ENCODE measurements at places on chromosomes 7 and 10. TPM values are rescaled to one million over a fixed set of nuclear protein-coding genes. Genes with fewer than 3 reads are reported as not detected.

Gene ZPBP
- not detected for total RNA-seq

Gene TCF7L2
- total RNA-seq = 6.5 TPM

Gene LIPF
- 0.27 TPM for total RNA-seq

Gene CRHR2
- total RNA-seq = 0.27 TPM

Gene CC2D2B
- 2.5 TPM for total RNA-seq

Gene ZNRF2
- total RNA-seq = 33.3 TPM

Gene SLC26A3
- 0.54 TPM for total RNA-seq

Gene PDCD11
- 22.3 TPM for total RNA-seq

Gene WDR86
- 33.8 TPM for total RNA-seq

Gene LRRC4
- total RNA-seq = 21.4 TPM

Gene OR2A1
- total RNA-seq = not detected

Gene FGF8
- 1.2 TPM for total RNA-seq

Gene PNLIPRP1
- not detected for total RNA-seq

Gene SLC18A3
- 3.4 TPM for total RNA-seq

Gene PNLIPRP2
- total RNA-seq = not detected

Gene GCK
- total RNA-seq = 7.7 TPM

Gene SEMA3C
- 33.2 TPM for total RNA-seq

Gene CISD1
- total RNA-seq = 19.1 TPM

Gene RBP4
- 2.5 TPM for total RNA-seq

Gene GIMAP4
- total RNA-seq = 6.4 TPM

Gene ZNF92
- 29.6 TPM for total RNA-seq

Gene AZGP1
- total RNA-seq = 0.27 TPM

Gene EN2
- total RNA-seq = 11.9 TPM

Gene UBN2
- 31.9 TPM for total RNA-seq

Gene COL13A1
- total RNA-seq = 8.3 TPM

Gene GJC3
- total RNA-seq = not detected

Gene ERVW-1
- total RNA-seq = not detected

Gene ZC3HAV1L
- 19.5 TPM for total RNA-seq

Gene CCDC146
- 15.8 TPM for total RNA-seq

Gene TMEM140
- 0.18 TPM for total RNA-seq

Gene AP5Z1
- total RNA-seq = 14.9 TPM

Gene CHST15
- 36.7 TPM for total RNA-seq

Gene SLC26A5
- 0.18 TPM for total RNA-seq

Gene ZNF727
- 0.18 TPM for total RNA-seq

Gene ZNF777
- total RNA-seq = 4.9 TPM

Gene ADAM12
- 16.7 TPM for total RNA-seq

Gene AKR1C8
- 0.45 TPM for total RNA-seq

Gene MBL2
- not detected for total RNA-seq

Gene PLXNA4
- total RNA-seq = 20.4 TPM

Gene ANKRD30A
- total RNA-seq = not detected

Gene CYP3A5
- total RNA-seq = 2.3 TPM

Gene PRTFDC1
- 24.3 TPM for total RNA-seq

Gene CYP2C8
- total RNA-seq = 5.3 TPM

Gene HOXA7
- total RNA-seq = not detected

Gene DRGX
- total RNA-seq = not detected

Gene RAMP3
- total RNA-seq = 1.4 TPM

Gene ASIC3
- total RNA-seq = 1.6 TPM

Gene PHKG1
- total RNA-seq = 2.5 TPM

Gene FFAR4
- 0.18 TPM for total RNA-seq

Gene PNLIP
- not detected for total RNA-seq

Gene AMPH
- total RNA-seq = 42.5 TPM
